Activated CD4-positive, alpha-beta T cell treated with anti-CD3 and anti-CD28 coated beads, Interleukin-2, amount 50 U/mL, for 24 hours (primary cell): ENCODE measurements at places on chromosomes 5 and 9.

GRCh38 chr9:107237873-107238272 is 45.2 kb upstream of the RAD23B start:
- DNase-seq, result no peak

- no peak for DNase-seq
These were observed 18.2 kb downstream of the C9orf153 start for GRCh38 chr9:86241216-86241615.

GRCh38 chr5:140150201-140150600 is 24.5 kb downstream of the IGIP start:
- DNase-seq, result no peak

GRCh38 chr9:114693248-114693855 is 11.4 kb upstream of the TEX48 start:
- DNase-seq, result no peak

- DNase-seq, result no peak
These were observed 116.1 kb upstream of the BNC2 start for GRCh38 chr9:16986556-16986955.

GRCh38 chr9:5186416-5187169 is 1.2 kb upstream of the INSL6 start:
- DNase-seq, result peak; percentile 55

DNA sequence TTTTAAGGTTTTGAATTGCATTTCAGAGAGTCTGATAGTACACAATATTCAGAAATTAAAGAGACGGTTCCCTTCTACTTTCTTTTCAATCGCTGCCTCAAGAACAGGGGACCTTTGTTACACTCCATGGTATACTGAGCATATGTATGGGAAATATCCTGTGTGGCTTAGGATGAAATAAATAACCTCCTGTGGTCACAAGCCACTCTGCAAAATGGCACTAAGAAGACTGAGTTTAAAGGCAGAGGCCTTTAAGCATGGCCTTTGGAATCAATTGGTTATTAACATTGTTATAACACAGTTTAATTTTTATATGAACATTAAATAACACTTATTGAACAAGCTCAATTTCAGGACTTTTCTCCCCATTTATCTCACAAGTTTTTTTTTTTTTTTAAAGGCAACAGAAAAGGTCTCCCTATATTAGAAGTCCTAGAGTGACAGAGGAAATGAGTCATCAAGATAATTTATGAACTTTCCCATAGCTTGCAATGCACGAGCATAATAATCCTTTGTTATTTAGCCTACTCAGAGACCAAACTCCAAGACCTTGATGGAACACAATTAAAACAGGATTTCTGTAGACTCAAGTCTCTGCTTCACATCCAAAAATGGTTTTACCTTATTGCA is 341.9 kb downstream of the TMEM167A start:
- DNase-seq, result no peak

DNA sequence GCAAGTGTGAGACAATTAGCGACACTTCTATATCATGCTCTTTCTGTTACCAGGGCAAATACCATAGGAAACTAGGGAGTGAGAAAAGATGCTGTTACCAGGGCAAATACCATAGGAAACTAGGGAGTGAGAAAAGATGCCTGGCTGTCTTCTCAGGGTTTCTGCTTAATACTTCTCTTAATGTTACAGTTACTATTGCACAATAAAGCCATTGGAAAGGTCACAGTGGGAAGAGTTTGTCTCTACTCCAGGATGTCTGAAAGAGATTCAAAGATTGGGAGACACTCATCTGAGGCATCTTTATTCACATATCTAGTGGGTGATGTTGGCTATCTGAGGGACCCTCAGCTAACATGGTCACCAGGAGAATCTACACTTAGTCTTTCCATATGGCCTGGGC is 431.7 kb upstream of the POU5F2 start:
- DNase-seq, result no peak

GRCh38 chr5:55324815-55325418 is 17.1 kb downstream of the MTREX start:
- DNase-seq, result no peak

- DNase-seq, result no peak
These were observed 117.7 kb downstream of the DOCK2 start for GRCh38 chr5:169754737-169755136.

- DNase-seq, result no peak
These were observed 472 bp downstream of the FBXO4 start for GRCh38 chr5:41925555-41925951.

DNA sequence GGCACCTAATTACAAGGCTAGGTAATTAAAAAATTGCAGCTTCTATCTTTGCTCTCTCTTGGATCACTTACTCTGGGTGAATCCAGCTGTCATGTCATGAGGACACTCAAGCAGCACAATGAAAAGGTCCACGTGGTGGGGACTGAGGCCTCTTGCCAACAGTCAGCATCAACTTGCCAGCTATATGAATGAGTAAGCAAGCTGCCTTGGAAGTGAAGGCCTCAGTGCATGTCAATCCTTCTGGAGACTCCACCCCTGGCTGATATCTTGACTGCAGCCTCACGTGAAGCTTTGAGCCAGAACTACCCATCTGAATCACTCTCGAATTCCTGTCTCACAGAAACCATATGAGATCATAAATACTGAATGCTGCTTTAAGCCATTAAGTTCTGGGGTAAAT is 140.5 kb downstream of the SNX18 start:
- no peak for DNase-seq

- no peak for DNase-seq
These were observed 129.2 kb upstream of the PHYKPL start for GRCh38 chr5:178361657-178362445.

DNA sequence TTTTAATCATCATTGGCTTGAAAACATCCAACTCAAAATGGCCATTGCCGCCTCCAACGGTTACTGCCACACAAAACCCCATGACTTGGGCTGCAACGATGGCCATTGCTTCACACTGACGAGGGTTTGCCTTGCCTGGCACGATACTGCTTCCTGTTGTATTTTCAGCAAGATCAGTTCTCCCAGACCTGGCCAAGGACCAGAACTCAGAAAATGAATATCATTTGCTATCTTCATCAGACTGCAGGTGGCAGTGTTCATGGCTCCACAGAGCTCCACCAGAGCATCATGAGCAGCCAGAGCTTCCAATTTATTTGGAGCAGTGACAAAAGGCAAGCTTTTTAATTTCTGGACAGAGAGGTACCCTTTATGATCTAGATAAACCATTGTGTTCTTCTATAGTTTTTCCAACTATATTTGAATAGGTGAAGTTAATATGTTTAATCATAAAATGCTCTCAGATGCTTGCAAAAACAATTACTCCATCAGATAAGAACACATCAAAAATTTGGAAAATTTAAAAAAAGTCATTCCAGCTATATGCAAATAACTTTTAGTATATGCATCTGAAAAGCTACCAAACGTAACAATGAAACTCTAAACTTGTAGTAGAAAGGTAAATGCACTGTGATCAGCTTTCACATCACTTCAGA is 10.4 kb downstream of the AMACR start:
- peak; percentile 15 for DNase-seq

- DNase-seq, result no peak
These were observed 2.2 kb downstream of the GPX3 start for GRCh38 chr5:151022511-151023018.

DNA sequence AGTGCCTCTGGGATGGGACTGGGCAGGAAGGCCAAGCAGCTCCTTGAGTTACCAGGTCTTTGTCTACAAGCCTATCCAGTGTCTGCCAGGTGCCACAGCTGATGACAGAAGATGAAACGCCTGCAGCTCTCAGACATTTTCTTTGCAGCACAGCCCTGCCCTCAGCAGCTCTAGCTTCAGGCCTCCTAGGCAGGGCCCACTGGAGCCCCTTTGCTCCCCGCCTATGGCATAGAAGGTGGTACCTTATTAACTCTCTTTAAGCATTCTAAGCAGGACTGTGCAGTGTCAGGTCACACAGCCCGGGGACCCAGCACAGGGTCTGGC is 1.3 kb upstream of the SKP1 start:
- DNase-seq, result no peak

- no peak for DNase-seq
These were observed 52.6 kb downstream of the PUM3 start for GRCh38 chr9:2791246-2791645.

DNA sequence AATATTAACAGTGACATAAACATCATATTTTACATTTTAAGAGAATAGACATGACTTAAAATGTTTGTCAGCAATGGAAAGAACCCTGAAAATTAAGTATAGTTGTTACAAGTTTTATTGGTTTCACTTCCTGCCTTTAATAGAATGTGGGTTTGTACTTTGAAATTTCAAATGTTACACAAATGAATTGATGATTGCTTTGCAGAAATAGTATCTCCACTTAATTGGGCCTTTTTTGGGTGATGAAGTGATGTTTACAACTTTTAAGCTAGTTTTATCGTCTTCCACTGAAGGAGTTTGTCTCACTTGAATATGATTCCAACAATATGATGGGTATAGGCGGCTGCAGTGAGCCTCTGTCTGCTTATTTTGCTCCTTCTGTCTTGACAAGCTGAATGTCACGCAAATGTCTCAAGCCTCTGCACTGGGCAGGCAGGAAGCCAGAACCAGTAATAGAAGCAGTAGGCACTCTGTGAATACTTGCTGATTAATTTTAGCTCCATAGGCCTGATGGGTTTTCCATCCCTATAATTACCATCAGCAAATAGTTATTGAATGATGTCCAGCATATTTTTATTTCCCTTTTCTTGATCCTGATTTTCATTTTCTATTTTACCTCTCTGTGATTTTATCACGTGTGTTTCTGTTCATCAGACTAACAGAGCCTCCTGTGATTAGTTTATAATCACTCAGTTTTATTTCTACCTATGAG is 10.6 kb upstream of the NR3C1 start:
- no peak for DNase-seq

DNA sequence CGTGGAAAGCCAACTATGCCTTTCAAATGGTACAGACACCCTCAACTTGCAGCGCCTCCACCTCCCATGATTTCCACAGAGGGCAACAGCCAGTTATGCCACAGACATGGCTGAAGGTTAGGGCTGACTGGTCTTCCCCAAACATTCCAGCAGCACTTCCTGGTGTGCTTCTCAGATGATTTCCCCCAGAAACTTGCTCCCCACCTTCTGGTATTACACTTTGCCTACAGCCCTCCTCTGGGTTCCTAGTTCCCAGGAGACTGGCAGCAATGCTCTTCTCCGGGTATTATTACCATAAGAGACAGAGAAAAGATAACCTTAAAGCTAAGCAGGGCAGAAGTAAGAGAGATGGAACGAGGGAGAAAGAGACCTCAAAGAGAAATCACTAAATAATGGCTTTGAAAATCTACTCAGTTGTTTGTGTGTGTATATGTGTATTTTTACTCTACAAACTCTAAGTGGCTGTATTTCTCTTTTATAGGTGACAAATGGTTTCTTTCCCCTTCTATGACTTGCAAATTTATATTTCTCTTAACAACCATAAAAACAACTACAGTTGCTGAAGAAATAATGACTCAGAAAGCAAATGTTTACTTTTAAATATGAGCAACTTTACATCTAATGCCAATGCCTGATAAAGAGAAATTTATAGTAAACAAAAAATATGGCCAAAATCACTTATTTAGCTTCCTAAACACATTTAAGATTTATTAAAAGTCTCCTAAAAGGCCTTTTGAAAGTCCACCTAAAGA is 133.8 kb downstream of the PDE4D start:
- DNase-seq, result no peak

GRCh38 chr9:128250839-128251731 is 24.7 kb downstream of the GOLGA2 start:
- no peak for DNase-seq

GRCh38 chr9:106947106-106947900 is 84.3 kb downstream of the ZNF462 start:
- DNase-seq, result no peak

DNA sequence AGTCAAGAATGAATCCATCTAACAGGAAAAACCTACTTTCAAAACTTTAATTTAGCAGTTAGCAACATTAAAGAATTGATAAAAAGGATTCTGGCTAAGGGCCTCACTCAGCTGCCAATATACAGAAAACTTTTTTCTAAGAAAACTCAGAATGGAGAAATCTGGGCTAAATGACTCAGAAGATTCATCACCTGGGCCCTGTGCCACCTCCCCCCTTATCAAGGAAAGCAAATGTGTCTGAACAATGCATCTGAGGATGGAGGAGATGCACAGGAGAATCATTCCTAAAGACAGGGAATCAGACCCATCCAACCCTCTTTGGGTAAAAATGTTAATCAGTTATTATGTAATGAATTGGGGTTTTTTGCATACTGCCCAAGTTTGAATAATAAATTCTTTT is 592.0 kb upstream of the DMAC1 start:
- no peak for DNase-seq

- no peak for DNase-seq
These were observed 111.0 kb downstream of the CD180 start for GRCh38 chr5:67085616-67086015.

DNA sequence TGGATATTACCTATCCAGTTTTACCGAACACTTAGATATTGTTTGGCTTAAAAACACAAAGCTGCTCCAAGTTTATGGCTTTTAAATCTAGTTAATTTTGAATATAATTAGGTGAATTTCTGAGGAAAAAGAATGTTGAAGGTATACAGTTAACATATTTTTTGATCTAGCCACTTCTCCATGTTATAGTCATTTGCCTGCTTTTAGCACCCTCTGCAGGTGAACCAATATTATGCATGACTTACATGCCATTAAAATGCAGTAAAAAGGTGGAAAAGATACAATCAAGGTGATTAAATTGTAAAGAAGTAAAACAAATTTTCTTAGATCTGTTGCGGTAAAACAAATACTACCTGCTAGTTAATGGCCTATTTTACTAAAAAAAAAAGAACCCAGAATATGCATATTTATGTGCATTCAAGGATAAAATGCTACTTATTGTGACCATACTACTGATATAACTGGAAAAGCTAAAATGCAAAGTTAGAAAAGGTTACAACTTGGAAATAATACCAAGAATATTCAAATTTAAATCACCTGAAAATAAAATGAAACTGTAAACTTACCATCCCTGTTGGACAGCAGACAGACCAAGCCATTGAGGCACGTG is 132.1 kb downstream of the AP3B1 start:
- no peak for DNase-seq

DNA sequence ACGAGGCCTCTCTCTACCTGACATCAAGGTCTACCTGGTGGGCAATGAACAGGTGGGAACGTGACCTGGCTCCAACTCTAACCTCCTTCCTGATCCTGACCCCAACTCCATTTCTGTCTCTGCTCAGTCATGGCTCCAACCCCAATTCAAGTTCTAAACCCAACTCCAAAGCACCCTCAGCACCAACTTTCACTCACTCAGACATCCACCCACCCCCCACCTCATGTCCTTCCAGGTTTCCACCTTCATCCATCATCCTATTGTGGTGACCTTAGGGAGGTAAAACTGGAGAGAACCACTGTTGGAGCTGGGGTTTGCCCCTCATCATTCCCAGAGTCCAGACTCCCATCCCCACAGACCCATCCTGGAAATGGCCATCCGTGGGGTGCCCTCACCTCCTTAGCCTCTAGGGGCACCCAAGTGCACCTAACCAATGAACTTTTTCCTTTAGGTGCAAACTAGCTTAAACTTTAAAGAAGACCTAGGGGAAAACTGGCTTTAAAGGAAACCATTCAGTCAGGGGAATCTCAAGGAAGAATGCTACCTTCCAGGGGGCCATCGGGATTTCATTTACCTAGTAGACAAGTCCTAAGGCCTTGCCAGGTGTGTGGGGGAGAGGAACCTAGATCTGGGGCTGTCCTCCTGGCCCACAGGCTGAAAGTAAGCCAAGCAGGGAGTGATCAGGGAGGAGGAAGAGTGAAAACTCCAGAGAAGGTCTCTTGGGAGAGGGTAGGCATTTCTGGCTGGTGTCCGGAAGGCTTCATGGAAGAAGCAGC is 11.3 kb downstream of the RGS14 start:
- DNase-seq, result no peak

- DNase-seq, result no peak
These were observed 12.0 kb upstream of the ELOVL7 start for GRCh38 chr5:60856066-60856465.
